Liver (tissue), 10 donors: ENCODE measurements at places on chromosomes 11 and 22. TPM values are rescaled to one million over a fixed set of nuclear protein-coding genes. Genes with fewer than 3 reads are reported as not detected.

The CARD16 gene
- total RNA-seq = 5.1 TPM

DNA sequence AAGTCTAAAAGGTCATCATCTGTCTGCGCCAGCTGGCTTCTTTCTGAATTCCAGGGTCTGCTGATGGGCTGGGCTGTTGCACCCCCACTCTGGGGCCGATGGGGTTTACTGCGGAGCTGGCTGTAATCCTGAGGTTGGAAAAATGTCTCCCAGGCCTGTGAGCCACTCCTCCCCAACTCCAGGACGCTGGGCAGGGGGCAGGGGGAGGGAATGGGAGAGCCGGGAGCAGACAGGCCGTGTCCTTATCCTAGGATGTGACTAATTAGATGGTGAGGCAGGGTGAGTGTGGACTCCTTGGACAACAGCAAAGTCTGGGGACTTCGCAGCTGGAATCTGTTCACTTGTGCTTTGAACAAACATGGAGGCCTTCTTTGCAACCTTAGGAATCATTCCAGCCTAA is 48.7 kb downstream of the LRRC32 start:
- no peak for DNase-seq

- no peak for DNase-seq
Measured at GRCh38 chr11:33006010-33006409, 9.7 kb upstream of the DEPDC7 start.

DNA sequence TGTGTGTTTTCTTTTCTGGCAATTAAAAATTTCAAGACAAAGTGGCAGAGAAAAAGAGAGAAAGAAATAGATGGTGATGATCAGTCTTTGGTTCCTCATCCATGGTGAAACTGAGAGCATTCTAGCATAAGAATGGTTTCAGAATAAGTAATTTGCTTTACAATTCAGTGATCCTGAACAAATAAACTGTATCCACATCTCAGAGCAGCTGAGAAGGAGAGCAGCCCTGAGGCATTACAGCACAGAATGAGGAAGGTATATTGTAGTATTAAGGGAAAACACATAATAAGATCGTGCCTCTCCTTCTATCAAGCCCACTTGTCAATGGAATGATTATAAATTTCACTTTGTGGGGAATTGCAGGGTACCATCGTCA is 17.4 kb downstream of the LUZP2 start:
- no peak for DNase-seq

- DNase-seq = peak; percentile 72
Measured at GRCh38 chr22:30869667-30870395, 98.7 kb downstream of the MORC2 start.

DNA sequence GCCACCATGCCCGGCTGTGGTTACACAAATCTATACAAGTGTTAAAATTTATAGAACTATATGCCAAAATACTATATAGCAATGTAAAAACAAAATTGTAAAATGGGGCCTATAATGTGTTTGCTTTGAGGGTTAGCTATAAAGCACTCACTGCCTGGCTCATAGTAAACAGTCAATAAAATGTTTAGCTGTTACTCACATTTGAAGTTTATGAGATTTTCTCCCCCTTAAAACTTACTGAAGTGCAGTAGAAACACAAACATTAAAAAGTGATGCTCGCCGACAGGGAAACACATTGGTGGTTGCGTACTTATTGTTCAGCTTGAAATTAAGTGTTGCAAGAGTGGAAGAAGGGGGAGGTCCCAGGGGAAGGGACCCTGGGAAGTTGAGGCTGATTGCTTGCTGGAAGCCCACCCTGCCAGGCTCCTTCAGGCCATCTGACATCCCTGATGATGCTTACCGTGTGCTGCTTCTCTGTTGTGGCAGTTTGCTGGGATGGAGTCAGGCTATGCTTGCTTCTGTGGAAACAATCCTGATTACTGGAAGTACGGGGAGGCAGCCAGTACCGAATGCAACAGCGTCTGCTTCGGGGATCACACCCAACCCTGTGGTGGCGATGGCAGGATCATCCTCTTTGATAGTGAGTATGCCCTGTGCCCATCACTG is 52.1 kb downstream of the KREMEN1 start:
- DNase-seq = no peak

DNA sequence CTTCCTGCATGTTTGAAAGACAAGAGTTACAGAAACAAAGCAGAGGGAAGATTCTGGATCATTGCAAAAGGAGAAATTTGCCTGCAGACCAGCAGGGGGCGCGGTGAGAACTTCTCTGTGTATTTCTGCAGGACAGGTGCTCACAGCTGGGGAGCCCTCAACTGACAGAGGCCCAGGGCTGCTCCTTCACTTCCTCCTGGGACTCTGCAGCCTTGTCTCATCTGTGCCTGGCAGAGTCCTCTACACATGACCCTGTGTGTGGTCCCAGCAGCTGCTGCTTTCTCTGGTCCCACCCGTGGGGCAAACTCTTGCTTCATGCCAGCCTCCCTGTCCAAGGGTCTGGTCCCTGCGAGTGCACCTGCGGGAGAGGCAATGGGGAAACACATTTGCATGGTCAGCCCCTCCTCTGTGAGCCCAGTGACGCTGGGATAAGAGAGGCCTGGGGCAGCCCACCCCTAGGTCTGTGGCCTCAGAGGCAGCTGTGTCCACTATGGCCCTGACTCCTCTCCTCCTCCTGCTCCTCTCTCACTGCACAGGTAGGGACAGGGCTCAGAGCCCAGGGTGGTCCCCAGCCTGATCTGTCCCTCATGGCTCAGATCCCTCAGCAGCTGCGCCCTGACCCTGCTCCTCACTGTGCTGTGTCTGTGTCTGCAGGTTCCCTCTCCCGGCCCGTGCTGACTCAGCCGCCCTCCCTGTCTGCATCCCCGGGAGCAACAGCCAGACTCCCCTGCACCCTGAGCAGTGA is 43.2 kb upstream of the VPREB1 start:
- DNase-seq = peak; percentile 57
